ENCODE measurements at places on chromosomes 3 and 15.
A peak's percentile ranks its signal among the peaks of the same experiment; 100 is the strongest.

DNA sequence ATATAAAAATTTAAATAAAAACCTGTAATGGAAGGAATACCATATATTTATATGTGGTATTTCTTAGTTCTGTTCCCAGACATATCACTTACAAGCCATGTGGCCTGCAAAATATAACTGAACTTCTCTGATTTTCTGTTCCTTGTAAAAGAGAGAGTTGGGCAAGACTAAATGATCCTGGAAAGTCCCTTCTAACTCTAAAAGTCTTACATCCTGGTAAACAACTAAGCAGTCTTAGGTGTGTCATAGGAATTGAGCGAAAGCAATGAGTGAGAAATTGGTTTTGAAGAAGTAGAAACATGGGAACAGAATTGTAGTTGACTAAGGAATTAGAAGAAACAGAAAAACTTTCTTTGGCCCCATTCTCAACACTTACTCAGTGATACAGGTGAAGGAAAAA is 25.3 kb upstream of the IL20RB start:
- DNase-seq = no peak

DNA sequence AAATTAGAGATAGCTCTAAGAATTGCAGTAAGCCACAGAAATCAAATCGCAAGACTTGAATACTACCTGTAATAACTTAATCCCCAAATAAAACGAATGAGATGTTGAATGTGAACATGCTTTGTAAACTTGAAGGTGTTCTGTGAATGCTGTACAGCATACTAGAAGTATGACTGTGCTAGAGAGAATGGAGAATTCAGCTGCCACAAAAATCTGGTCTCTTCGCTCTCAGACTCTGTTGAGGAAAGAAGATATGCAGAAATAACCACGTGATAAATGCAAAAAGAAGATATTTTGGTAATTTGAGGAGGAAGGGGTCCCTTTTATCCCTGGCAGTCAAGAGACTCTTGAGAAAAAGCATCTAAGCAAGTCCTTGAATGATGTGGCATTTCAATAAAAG is 37.3 kb downstream of the ZBTB38 start:
- DNase-seq = no peak

DNA sequence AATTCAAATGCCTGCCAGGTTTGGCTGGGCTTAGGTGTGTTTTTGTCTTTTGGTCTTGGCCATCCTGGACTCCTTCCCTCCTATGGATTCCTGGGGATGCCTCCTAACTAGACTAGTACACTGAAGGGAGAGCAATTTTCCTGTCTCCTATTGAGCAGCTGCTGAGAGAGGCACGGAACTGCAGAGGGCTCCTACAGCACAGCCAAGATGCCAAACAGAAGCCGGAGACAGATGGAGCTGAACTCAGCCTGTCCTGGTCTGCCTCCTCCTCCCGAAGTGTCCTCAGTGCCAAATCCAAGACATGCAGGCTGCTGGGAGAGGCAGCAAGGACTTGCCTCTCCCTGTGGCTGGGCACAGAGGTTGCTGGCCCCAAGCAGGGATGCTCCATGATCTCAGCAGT is 256.6 kb upstream of the PROK2 start:
- DNase-seq = peak; percentile 59

DNA sequence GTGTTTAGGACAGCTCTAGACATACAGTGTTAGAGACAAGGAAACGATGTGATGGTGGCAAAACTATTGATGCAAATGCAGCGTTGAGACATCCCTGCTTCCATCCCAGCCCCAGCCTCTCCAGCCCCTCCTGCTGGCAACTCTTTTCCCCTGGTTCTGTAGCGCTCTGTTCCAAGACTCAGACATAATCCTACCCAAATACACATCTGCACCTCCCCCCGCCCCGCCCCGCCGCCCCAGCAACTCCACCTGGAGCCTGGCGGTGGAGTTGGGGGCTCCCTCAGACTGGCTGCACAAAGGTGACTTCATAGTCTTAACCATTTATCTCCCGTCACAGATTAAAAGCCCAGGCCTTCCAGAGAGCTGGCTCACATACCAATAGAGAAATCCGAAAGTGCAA is 7.2 kb upstream of the SEC22A start:
- DNase-seq = no peak

DNA sequence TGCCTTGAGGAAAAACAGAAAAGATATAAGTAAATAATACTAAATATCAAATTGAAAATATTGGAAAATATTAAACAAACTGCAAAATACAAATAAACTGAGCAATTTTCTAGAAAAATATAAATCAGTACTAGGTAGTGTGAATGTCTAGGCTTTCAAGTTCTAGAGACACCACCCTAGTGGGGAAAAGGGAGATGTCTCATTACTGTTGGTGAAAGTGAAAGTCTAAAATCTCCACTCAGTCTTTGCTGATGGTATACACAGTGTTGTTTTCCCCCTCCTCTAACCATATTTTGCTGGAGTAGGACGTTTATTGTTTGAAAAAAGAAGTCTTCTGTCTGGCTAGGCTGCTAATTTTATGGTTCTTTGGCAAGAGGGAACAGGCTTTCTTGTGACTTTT is 1368.9 kb downstream of the OTOL1 start:
- no peak for DNase-seq

Data from head of caudate nucleus (tissue), 42 donors.